ENCODE measurements at places on chromosomes 11 and 22. TPM values are rescaled to one million over a fixed set of nuclear protein-coding genes. Genes with fewer than 3 reads are reported as not detected.

GP1BB gene
- total RNA-seq = 3.3 TPM

C22orf31 gene
- not detected for total RNA-seq

RNF215 gene
- total RNA-seq = 21.7 TPM

SCGB1C1 gene
- total RNA-seq = not detected

SLC37A4 gene
- total RNA-seq = 13.2 TPM

SMIM35 gene
- not detected for total RNA-seq

SCGB1A1 gene
- not detected for total RNA-seq
